CD8-positive, alpha-beta memory T cell (primary cell): ENCODE measurements at places on chromosomes 12 and 14. TPM values are rescaled to one million over a fixed set of nuclear protein-coding genes. Genes with fewer than 3 reads are reported as not detected.

- H3K27ac ChIP-seq = no peak overlapping the region
- DNase-seq = no peak
- H3K36me3 ChIP-seq = no peaks in the 10 kb centered on the region
- no peak overlapping the region for H3K4me3 ChIP-seq
These were observed 138.5 kb upstream of the SRRM4 start for GRCh38 chr12:118842866-118843265.

- H3K27ac ChIP-seq = no peak overlapping the region
- no peaks in the 10 kb centered on the region for H3K27me3 ChIP-seq
- H3K36me3 ChIP-seq = no peaks in the 10 kb centered on the region
- no peak overlapping the region for H3K4me3 ChIP-seq
- no peaks in the 10 kb centered on the region for H3K4me1 ChIP-seq
These were observed 166.7 kb upstream of the E2F7 start for GRCh38 chr12:77232045-77232444.

GRCh38 chr14:53638966-53639365, 317.7 kb downstream of the BMP4 start:
- no peak overlapping the region for H3K27ac ChIP-seq
- H3K36me3 ChIP-seq = no peaks in the 10 kb centered on the region
- no peak overlapping the region for H3K4me3 ChIP-seq
- no peak for DNase-seq
- H3K4me1 ChIP-seq = no peaks in the 10 kb centered on the region

DNA sequence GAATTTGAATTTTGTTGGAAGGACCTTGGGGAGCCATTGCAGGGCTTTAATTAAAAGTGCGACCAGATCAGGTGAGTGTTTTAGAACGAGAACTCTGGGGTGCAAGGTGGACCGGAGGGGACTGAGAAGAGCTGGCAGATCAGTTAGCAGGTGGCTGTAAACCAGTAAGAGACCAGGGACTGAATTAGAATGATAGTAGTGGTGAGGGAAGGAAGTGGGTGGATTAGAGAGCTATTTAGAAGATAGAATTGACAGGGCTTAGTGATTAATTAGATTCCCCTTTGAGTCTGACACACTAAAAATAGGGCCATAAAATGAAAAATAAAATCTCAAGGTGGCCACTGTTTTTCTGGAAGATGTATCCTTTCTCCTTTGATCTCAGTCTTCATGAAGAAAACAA, 44.8 kb downstream of the PLXNC1 start:
- H3K4me1 ChIP-seq = no peaks in the 10 kb centered on the region
- H3K27ac ChIP-seq = no peak overlapping the region
- H3K27me3 ChIP-seq = no peaks in the 10 kb centered on the region
- H3K36me3 ChIP-seq = no peaks in the 10 kb centered on the region
- no peak for DNase-seq

- no peak overlapping the region for H3K27ac ChIP-seq
- H3K4me3 ChIP-seq = no peak overlapping the region
- H3K36me3 ChIP-seq = no peaks in the 10 kb centered on the region
- no peak for DNase-seq
- H3K27me3 ChIP-seq = no peaks in the 10 kb centered on the region
- H3K4me1 ChIP-seq = no peaks in the 10 kb centered on the region
These were observed 50.3 kb downstream of the CCNK start for GRCh38 chr14:99531251-99532096.

DNA sequence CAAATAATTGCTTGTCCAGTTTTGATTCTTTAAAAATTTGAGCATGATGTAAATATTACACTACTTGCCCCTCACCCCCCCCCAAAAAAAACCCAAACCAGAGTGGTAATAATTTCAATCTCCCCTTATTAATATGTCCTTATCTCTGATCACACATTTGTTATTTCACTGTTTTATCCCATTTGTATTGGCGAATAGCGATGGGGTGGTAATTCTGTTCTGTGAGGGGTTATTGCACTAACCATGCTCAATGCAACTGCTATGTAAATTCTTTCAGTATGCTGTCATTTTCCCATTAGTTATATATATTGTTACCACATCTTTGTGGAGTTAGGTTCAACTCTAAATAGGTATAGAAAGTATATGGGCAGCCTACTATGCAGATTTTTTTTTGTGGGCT, 1.1 kb downstream of the RIMKLB start:
- DNase-seq = no peak
- no peaks in the 10 kb centered on the region for H3K36me3 ChIP-seq
- peaks cover 16% of the 10 kb centered on the region for H3K4me1 ChIP-seq

- no peak overlapping the region for H3K4me3 ChIP-seq
- H3K4me1 ChIP-seq = no peaks in the 10 kb centered on the region
- no peaks in the 10 kb centered on the region for H3K36me3 ChIP-seq
- no peak overlapping the region for H3K27ac ChIP-seq
- H3K27me3 ChIP-seq = no peaks in the 10 kb centered on the region
These were observed 43.8 kb upstream of the BMP4 start for GRCh38 chr14:54000341-54000811.

DNA sequence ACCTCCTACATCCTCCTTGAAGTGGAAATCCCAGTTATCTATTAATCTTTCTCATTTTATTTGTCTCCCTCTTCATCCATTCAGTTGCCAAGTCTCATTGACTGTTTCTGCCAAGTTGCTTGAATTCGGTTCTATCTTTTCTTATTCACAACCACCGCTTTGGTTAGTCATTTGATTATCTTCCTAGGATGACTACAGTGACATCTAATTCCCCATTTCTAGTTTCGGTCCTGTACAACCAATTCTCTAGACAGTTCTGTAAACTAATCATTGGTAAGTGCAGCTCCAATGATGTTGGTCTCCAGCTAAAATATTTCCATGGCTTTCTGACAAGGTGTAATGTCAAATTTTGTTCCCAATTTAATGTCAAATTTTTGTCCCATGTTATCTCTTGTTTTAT, 220.1 kb downstream of the ADAMTS20 start:
- no peaks in the 10 kb centered on the region for H3K27me3 ChIP-seq
- no peak for DNase-seq

GRCh38 chr12:28575593-28576205, 385.4 kb downstream of the CCDC91 start:
- no peaks in the 10 kb centered on the region for H3K36me3 ChIP-seq
- DNase-seq = no peak
- H3K27ac ChIP-seq = no peak overlapping the region
- no peaks in the 10 kb centered on the region for H3K4me1 ChIP-seq
- H3K27me3 ChIP-seq = no peaks in the 10 kb centered on the region

Gene EXOC3L4
- not detected for total RNA-seq

- no peak for DNase-seq
- H3K4me3 ChIP-seq = no peak overlapping the region
- no peaks in the 10 kb centered on the region for H3K4me1 ChIP-seq
- H3K27ac ChIP-seq = no peak overlapping the region
These were observed 34.9 kb downstream of the HCAR2 start for GRCh38 chr12:122668268-122668667.

- H3K4me3 ChIP-seq = no peak overlapping the region
- no peak overlapping the region for H3K27ac ChIP-seq
- H3K27me3 ChIP-seq = no peaks in the 10 kb centered on the region
These were observed 217.2 kb downstream of the C12orf50 start for GRCh38 chr12:87812030-87812429.

DNA sequence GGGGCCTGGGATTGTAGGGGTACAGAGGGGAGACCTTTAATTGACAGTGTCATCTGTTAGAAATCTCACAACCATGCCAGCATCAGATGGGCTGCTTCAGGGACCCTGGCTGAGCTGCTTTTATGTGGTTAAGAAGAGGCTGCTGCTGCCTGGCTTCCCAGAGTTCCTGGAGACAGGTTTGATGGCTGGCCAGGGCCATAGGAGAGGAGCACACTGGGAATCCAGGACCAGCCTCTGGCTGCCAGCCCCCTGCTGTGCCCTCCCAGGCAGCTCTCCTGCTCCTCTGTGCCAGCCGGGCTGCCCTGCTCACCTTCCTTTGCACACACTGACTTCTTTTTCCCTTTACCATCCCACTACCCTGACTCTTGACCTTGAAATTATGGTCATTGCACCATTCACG, 507 bp upstream of the KRT73 start:
- H3K4me3 ChIP-seq = no peak overlapping the region
- no peak overlapping the region for H3K27ac ChIP-seq
- no peak for DNase-seq
- H3K4me1 ChIP-seq = peaks cover 51% of the 10 kb centered on the region

- no peak for DNase-seq
- H3K4me3 ChIP-seq = no peak overlapping the region
- no peaks in the 10 kb centered on the region for H3K4me1 ChIP-seq
- no peaks in the 10 kb centered on the region for H3K27me3 ChIP-seq
- no peak overlapping the region for H3K27ac ChIP-seq
These were observed 96.5 kb downstream of the BCAT1 start for GRCh38 chr12:24852420-24852819.

Gene PIK3C2G
- total RNA-seq = not detected

Gene CDH24
- 0.88 TPM for total RNA-seq

Gene PYGL
- total RNA-seq = 0.81 TPM

Gene RAB21
- total RNA-seq = 100 TPM
